A549 treated with ZK216348 at 1 μM for 4 hours (cell line): ENCODE measurements at places on chromosomes 5 and 9. TPM values are rescaled to one million over a fixed set of nuclear protein-coding genes. Genes with fewer than 3 reads are reported as not detected.

The SPINK1 gene
- total RNA-seq, result 0.55 to 1.0 TPM (median 0.99 TPM) in 5 replicates

The PCDHB9 gene
- total RNA-seq, result not detected in 5 replicates

The SAXO1 gene
- total RNA-seq, result not detected in 5 replicates

The TIMD4 gene
- total RNA-seq, result 0.85 to 1.7 TPM (median 1.4 TPM) in 5 replicates

The HSPB3 gene
- not detected in 5 replicates for total RNA-seq

The RNF183 gene
- not detected in 5 replicates for total RNA-seq

The PLAC8L1 gene
- 0.34 to 0.75 TPM (median 0.70 TPM) in 3 of 5 replicates, not detected in the others for total RNA-seq

The ALDOB gene
- not detected in 5 replicates for total RNA-seq

The SLC28A3 gene
- 0.04 TPM in 1 of 5 replicates, not detected in the others for total RNA-seq

The GMCL2 gene
- not detected in 5 replicates for total RNA-seq

The LOX gene
- 0.76 to 1.7 TPM (median 1.4 TPM) in 5 replicates for total RNA-seq

The KIAA1958 gene
- total RNA-seq, result 1.2 to 3.1 TPM (median 2.1 TPM) in 5 replicates

The PCDHGB1 gene
- 1.1 to 1.9 TPM (median 1.8 TPM) in 5 replicates for total RNA-seq

The TRIM7 gene
- total RNA-seq, result 36.6 to 46.1 TPM (median 43.5 TPM) in 5 replicates

The PRRX2 gene
- total RNA-seq, result 3.6 to 12.5 TPM (median 11.3 TPM) in 5 replicates

The NMUR2 gene
- total RNA-seq, result 0.11 to 0.13 TPM (median 0.11 TPM) in 4 of 5 replicates, not detected in the other

The DELE1 gene
- total RNA-seq, result 38.5 to 65.4 TPM (median 56.0 TPM) in 5 replicates

The TMC1 gene
- total RNA-seq, result 0.08 to 0.19 TPM (median 0.14 TPM) in 3 of 5 replicates, not detected in the others

The TAF1L gene
- total RNA-seq, result 0.02 TPM in 1 of 5 replicates, not detected in the others

The CER1 gene
- total RNA-seq, result not detected in 5 replicates

The PAEP gene
- total RNA-seq, result 0.20 to 0.41 TPM in 2 of 5 replicates, not detected in the others

The LRRC14B gene
- total RNA-seq, result not detected in 5 replicates

The ITK gene
- 0.17 to 0.29 TPM (median 0.26 TPM) in 3 of 5 replicates, not detected in the others for total RNA-seq

The PCDHGB6 gene
- 0.07 to 0.12 TPM (median 0.08 TPM) in 4 of 5 replicates, not detected in the other for total RNA-seq

The PGM5 gene
- not detected in 5 replicates for total RNA-seq

The SPATA9 gene
- total RNA-seq, result not detected in 5 replicates

The RUSC2 gene
- 18.2 to 39.9 TPM (median 32.4 TPM) in 5 replicates for total RNA-seq

The GOLGA2 gene
- 34.8 to 59.4 TPM (median 47.7 TPM) in 5 replicates for total RNA-seq

The SLC31A1 gene
- total RNA-seq, result 17.9 to 22.7 TPM (median 18.5 TPM) in 5 replicates

The ZNG1A gene
- total RNA-seq, result 23.7 to 34.6 TPM (median 26.4 TPM) in 5 replicates

The GFI1B gene
- not detected in 5 replicates for total RNA-seq

The RXRA gene
- total RNA-seq, result 19.2 to 41.5 TPM (median 36.5 TPM) in 5 replicates
